Type B pancreatic cell (in vitro differentiated cells): ENCODE measurements at places on chromosomes 16 and 17. TPM values are rescaled to one million over a fixed set of nuclear protein-coding genes. Genes with fewer than 3 reads are reported as not detected.

Gene SAMD14
- 2.2 and 14.1 TPM in 2 replicates for total RNA-seq

Gene PRDM7
- not detected in 2 replicates for total RNA-seq

Gene SULT1A2
- total RNA-seq = 3.5 and 14.2 TPM in 2 replicates

Gene KRT15
- total RNA-seq = 208 and 840 TPM in 2 replicates

DNA sequence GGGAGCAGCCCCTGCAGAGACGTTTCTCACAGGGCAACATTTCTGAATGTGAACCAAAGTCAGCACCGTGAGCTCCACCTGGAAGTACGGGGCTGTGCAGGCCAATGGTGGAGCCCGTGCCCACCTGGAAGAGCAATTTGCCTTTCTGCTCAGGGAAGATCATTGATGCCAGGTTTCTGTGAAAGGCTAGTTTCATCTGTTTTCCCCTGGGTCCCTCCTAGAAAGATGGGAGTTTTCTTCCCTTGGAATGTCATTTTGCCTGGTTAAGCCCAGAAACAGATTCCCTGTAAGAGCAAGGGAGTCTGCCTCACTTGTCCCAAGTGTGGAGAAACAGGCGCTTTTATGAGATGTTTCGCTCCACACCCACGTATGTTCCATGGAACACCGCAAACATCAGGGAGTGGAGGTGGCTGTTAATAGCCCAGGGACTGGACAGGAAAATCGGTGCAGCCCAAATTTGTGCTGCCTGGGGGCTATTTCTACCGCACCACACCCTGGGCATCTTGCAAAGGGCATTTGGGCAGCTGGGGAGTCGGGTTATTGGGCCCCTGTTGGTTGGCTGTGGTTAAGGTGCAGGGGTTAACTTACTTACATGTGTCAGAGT is 2.6 kb downstream of the SLC6A4 start:
- peaks cover 71% of the 10 kb centered on the region for H3K27me3 ChIP-seq
- DNase-seq = no peak
- no peaks in the 10 kb centered on the region for H3K36me3 ChIP-seq
- peak overlapping the region; percentile 80 for H3K4me3 ChIP-seq
- peak overlapping the region; percentile 61 for H3K27ac ChIP-seq

- no peak for DNase-seq
- H3K27me3 ChIP-seq = no peaks in the 10 kb centered on the region
- no peak overlapping the region for H3K4me3 ChIP-seq
- peak overlapping the region; percentile 78 for H3K27ac ChIP-seq
- H3K4me1 ChIP-seq = peaks cover 11% of the 10 kb centered on the region
Observed at GRCh38 chr17:1783271-1783670, 21.4 kb downstream of the SERPINF1 start.

DNA sequence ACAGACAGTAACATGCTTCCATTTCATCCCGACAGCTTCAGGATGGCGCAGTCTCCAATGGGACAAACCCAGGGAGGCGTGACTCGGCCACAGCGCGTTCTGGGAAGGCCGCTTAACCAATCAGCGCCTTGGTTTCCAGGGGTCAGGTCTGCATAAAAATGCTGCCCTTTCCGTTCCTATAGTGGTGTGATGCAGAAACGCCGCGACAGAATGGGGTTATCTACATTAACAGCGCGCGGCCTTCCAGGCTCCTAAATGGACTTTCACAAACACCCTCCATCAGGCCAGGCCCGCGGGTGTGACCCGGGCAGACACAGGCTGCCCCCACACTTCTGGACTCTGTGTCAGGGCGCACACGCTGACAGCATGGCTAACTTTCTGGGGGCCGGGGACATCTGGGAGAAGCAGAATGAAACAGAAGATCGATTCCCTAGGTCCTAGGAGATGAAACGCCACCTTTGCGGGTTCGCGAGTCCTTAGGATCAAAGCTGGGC is 792 bp downstream of the TMEM231 start:
- no peaks in the 10 kb centered on the region for H3K27me3 ChIP-seq
- H3K36me3 ChIP-seq = no peaks in the 10 kb centered on the region
- H3K4me1 ChIP-seq = peaks cover 13% of the 10 kb centered on the region
- H3K27ac ChIP-seq = peak overlapping the region; percentile 97
- peak overlapping the region; percentile 99 for H3K4me3 ChIP-seq
- peak; percentile 86 for DNase-seq

DNA sequence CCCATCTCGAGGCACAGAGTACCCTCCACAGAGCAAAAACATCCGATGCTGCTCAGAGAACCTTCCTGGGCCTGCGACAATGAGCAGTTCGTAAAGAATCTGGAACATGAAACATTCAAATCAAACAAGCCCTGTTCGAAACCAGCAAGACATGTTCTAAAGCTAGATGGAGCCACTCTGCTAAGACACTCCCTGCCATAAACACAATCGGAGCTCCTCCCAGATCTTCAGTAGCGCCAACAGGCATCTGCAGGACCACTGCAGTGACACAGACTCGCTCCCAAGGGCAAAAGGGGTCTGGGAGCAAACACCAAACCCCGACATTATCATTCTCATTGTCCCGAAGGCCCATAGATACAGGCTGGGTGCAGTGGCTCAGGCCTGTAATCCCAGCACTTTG is 108.7 kb downstream of the ZFHX3 start:
- H3K4me1 ChIP-seq = peaks cover 53% of the 10 kb centered on the region
- H3K27ac ChIP-seq = peak overlapping the region; percentile 75
- H3K4me3 ChIP-seq = peak overlapping the region; percentile 58
- peaks cover 25% of the 10 kb centered on the region for H3K36me3 ChIP-seq

DNA sequence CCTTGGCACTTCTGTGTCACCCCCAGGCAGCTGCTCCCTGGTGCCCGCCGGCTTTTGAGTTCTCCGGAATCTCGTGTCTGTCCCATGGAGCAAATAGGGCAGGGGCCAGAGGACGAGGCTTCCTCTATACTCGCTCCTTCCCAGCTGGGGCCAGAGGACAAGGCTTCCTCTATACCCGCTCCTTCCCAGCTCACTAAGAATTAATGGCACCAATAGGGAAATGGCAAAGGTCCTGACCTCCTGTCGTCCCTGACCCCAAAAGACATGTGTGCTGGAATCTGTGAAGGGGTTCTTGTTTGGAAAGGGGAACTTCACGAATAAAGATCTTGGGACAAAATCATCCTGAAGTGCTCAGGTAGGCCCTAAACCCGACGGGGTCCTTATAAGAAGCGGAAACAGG is 7.6 kb downstream of the SGSH start:
- no peak overlapping the region for H3K27ac ChIP-seq
- no peak overlapping the region for H3K4me3 ChIP-seq
- H3K4me1 ChIP-seq = no peaks in the 10 kb centered on the region
- no peaks in the 10 kb centered on the region for H3K27me3 ChIP-seq
- no peak for DNase-seq
- peaks cover 7% of the 10 kb centered on the region for H3K36me3 ChIP-seq

- peaks cover 7% of the 10 kb centered on the region for H3K4me1 ChIP-seq
- no peak overlapping the region for H3K27ac ChIP-seq
- DNase-seq = no peak
- no peaks in the 10 kb centered on the region for H3K27me3 ChIP-seq
- peaks cover 4% of the 10 kb centered on the region for H3K36me3 ChIP-seq
- H3K4me3 ChIP-seq = no peak overlapping the region
Observed at GRCh38 chr16:75590920-75591843, 25.0 kb downstream of the GABARAPL2 start.

DNA sequence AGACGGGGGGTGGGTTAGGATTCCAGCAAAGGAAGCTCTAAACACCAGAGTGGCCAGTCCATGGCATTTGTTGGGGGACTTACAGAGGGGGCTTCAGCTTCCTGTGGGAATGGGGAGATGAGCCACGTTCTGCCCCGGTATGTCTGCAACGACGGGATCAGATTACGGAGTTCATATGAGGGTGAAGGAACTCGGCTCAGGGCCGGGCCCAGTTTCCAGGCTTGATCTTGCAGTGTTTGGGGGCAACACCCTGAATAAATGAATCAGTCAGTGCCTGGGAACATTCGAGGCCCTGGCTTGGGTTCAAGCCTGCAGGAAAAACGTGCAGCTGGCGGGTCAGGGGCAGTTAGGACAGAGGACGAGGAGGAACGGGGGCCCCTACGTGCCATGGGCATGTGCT is 54.0 kb downstream of the JPH3 start:
- H3K4me3 ChIP-seq = no peak overlapping the region
- H3K27ac ChIP-seq = no peak overlapping the region
- H3K4me1 ChIP-seq = no peaks in the 10 kb centered on the region
- H3K36me3 ChIP-seq = no peaks in the 10 kb centered on the region
- H3K27me3 ChIP-seq = no peaks in the 10 kb centered on the region

- H3K27ac ChIP-seq = no peak overlapping the region
- no peak for DNase-seq
- no peaks in the 10 kb centered on the region for H3K36me3 ChIP-seq
- no peak overlapping the region for H3K4me3 ChIP-seq
Observed at GRCh38 chr16:9630119-9630518, 538.7 kb downstream of the HAPSTR1 start.

GRCh38 chr17:78343187-78343542 is 16.7 kb downstream of the SOCS3 start:
- H3K36me3 ChIP-seq = no peaks in the 10 kb centered on the region
- peak overlapping the region; percentile 55 for H3K27ac ChIP-seq
- no peak for DNase-seq
- H3K4me3 ChIP-seq = no peak overlapping the region
- H3K27me3 ChIP-seq = peaks cover 19% of the 10 kb centered on the region
